ENCODE measurements at places on chromosomes 4 and X.

DNA sequence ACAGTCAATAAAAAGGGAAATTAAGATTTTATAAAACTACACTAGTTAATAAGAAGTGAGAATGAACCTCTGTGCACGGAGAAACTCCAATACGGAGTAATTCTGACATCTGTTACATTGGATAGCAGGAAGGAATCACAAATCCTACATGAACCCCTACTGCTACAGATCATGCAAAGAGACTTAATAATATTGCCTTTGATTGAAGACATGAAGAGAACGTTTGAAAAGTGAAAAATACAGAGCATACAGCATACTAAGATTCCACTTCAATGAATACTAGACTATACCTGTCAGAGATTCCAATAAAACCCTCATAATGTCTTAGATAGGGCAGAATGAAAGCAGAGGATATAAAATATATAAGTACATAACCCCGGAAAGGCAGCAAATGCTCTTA is 360.4 kb upstream of the GALNT7 start:
- no peak for DNase-seq

GRCh38 chr4:91887926-91888325 is 415.8 kb upstream of the GRID2 start:
- no peak for DNase-seq

GRCh38 chrX:41353985-41354384 is 20.0 kb downstream of the DDX3X start:
- no peak for DNase-seq

GRCh38 chr4:7798178-7798995 is 141.3 kb downstream of the AFAP1 start:
- DNase-seq: no peak

- no peak for DNase-seq
Observed at GRCh38 chrX:153395613-153396319, 5.4 kb downstream of the PNMA6E start.

DNA sequence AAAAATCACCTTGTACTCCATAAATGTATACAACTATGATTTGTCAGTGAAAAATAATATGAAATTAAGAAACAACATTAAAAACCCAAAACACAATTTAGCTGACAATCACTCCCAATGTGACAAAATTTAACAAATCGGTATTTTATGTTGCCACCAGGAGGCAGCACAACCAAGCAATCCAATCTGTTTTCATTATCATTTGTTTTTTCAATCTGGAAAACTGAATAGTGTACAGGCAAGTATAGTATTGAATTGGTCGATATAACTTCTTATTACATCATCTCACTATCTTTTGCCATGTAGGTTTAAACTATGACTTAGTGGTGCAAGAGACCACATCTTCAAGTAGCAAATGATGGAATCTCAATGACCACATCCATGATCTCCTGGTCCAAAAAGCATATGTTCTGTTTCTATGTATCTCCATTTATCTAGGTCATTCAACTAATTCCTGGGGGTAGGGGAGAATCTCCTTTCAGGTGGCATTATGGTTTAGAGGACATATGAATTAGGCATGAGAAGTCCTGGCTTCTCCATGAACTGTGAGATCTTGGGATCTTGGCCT is 112.9 kb upstream of the AGA start:
- DNase-seq: peak; percentile 40

DNA sequence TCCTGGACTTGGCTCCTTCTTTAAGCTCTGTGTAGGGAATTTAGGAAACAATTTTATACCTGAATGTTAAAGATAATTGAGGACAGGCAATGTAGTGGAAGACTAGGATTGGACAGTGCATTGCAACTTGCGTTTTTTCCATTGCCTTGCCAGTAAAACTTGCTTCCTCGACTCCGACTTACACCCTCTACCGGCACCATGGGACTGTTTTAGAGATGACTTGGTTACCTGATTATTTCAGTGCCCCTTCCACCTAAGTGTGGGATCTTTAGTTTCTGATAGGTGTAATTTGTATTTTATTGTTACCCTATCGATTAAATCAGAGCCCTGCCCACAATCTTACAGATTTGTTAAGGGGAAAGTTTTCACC is 1.2 kb downstream of the PRPS1 start:
- peak; percentile 11 for DNase-seq
